IPS DF 19.7 (cell line): ENCODE measurements at places on chromosomes 2 and 18.

DNA sequence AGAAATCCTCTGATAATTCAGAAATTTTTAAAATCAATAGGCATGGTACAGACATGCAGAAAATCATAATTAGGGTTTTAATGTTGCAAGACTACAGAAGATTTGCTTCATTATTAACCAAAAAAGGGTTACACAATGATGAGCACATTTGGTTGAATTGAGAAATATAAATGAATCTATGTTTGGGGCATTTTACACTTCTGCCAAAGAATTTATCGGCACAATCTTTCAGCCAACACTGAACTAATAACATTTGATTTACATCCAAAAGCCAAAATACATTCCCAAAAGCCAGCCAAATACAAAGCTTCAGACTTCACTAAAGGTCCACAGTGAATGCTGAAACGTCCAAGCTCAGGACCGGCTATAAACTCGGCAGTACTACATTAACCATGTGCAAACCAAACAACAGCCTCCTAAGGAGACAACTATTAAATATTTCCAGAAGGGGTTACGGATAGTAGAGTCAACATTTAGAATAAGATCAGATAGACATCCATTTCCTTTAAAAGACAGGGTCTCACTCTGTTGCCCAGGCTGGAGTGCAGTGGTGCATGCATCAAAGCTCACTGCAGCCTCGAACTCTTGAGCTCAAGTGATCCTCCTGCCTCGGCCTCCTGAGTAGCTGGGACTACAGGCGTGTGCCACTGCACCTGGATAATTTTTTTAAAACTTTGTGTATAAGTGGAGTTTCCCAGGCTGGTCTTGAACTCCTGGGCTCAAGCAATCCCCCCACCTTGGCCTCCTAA is 29.4 kb downstream of the SPRED2 start:
- no peak for DNase-seq

- DNase-seq, result no peak
Measured at GRCh38 chr18:35182151-35182550, 58.7 kb upstream of the ZNF397 start.

DNA sequence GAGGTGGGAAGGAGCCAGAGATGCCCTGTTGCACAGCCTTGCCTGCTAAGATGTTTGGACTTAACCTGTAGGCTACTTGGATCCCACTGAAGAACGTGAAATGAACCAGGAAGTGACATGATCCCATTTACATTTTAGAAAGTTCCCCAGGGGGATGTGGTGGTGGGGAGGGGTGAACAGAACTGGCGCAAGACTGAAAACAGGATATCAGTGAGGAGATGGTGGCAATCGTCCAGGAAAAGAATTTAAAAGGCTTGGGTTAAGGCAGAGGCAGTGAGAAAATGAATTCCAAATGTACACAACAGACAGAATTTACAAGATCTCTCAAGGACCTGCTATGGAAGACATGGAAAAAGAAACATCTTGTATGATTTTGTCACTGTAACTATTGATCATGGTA is 42.3 kb downstream of the SULT1C2 start:
- DNase-seq, result no peak

DNA sequence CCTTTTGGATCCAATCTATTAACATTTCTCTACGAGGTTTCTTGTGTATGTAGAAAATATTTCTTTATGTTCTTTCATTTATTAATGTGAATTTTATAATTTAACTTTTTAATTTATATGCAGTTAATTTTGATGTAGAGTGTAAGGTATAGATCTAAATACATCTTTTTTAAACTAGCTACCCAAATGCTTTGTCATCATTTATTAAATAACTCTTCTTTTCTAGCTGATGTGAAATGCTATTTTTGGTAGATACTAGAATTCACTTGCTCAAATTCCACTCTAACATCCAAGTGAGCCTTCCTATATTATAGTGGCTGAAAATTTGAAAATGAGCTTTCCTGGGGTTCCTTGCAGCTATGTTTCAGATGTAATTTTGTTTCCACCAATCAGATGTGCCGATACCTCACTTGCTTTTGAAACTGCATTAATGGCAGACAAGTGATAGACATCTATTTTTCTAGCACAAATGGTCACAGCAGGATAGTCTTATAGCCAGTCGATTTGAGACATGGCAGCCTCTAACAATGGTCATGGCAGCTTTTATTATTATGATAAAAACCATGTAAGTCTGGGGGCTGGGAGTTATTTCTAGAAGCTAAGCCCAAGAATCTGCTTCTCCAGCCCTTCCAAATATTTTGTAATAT is 10.9 kb upstream of the ICOS start:
- DNase-seq, result no peak

- no peak for DNase-seq
Measured at GRCh38 chr2:226001716-226002115, 602.2 kb downstream of the NYAP2 start.

- no peak for DNase-seq
Measured at GRCh38 chr18:3261373-3262233, at the start of gene MYL12B. TSS of gene MYL12B (plus strand) at chr18:3262133. CDS start at chr18:3272899, 10,766 bp downstream.

- no peak for DNase-seq
Measured at GRCh38 chr2:206968134-206969086, 29.1 kb downstream of the CPO start.

DNA sequence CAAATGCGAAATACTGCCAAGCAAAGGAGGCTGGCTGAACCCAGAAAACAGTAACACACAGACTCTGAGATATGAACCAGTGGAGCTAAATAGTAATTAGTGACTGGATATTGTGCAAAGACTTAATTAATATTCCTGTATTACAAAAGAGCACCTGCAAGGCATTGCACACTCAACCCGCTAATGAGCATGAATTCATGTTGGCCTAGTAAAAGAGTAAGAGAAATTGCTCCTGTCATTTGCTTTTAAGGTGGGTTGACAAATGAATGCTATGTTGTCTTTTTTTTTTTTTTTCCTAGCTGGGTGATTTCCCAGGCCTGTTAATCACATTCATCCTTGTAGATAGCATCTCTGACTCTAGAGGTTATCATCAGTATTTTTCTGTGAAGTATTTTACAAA is 87.0 kb upstream of the CERS6 start:
- no peak for DNase-seq

DNA sequence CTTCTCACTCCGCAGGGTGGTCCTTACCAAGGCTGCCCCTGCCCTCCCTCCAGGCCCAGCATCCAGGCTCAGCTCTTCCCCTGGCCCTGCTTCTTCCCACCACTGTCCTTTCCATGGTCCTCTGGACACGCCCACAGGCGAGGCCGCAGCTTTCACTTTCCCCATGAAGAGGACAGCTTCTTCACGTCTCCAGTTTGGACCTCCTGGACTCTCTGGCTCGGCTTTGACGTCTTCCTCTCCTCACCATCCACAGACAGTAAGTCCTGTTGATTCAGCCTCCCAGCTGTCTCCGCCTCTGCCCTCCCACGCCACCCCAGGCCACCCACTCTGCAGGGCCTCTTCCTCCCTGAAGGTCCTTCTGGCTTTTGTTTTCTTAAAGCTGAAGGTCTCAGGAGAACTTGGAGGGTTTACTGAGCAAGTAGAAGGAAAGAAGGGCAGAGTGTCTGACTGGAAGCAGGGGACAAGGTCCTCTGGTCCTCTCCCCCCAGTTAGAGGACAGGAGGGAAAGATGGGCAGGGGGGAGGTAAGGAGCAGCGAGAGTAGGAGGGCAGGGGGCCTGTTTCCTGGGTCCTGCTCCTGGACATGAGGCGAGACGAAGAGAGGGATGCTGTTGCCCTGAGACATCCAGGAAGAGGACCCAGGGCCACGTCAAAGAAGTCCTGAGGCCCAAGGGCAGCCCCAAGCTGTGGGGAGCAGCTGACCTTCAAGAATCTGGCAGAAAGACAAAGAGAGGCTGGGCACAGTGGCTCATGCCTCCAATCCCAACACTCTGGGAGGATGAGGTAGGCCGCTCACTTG is 24.7 kb upstream of the NMUR1 start:
- DNase-seq, result no peak

GRCh38 chr2:240431271-240431660 is 4.2 kb upstream of the GPC1 start:
- no peak for DNase-seq

DNA sequence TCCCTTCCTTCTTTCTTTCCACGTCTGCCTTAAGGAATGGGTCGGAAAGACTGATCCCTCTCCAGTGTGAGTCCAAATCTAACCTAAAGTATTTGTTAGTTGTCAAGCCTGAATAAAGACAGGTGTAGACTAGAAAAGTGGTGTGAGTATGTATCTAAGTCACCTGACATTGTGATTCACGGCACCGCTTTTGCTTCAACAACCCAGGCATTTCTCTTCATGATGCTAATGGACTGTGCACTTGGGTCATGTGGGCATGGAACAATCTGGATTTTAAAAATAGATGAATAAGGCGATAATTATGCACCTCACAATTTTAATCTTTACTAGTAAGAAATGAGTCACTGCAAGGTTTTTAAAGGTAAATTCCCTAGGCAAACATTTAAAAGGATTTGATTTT is 107.5 kb downstream of the LIPG start:
- no peak for DNase-seq

- no peak for DNase-seq
Measured at GRCh38 chr2:201244829-201245228, 15.5 kb upstream of the CASP8 start.

DNA sequence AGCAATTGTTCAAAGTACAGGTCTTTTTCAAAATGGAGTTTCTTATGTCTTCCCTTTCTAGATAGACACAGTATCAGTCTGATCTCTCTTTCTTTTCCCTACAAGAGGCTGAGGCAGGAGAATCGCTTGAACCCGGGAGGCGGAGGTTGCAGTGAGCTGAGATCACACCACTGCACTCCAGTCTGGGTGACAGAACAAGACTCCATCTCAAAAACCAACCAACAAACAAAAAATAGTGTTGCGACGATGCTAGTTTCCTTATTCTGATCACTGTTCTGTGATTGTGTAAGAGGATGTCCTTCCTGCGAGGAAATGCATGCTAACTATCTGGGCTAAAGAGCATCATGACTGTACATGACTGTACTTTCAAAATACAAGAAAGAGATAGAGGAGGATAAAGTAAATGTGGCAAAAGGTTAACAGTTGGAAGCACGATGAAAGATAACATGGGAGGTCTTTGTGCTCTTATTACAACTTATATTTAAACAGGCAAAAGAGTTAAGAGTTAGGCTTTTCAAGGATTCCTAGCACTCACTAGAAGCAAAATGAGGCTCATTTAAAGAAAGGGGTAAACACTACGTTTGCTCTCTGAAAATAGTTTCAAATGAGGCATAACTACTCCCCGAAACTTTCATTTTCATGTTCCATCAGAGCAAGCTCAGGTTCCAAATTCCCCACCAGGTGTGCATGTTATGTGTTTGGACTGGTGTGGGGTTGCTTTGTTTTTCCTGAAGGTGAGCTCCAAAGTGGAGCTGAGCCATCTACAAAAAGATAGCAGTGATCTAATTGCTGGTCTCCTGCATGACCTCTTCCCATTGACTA is 23.8 kb downstream of the SOWAHC start:
- no peak for DNase-seq

- DNase-seq, result no peak
Measured at GRCh38 chr2:176514805-176515500, 245.7 kb downstream of the MTX2 start.

DNA sequence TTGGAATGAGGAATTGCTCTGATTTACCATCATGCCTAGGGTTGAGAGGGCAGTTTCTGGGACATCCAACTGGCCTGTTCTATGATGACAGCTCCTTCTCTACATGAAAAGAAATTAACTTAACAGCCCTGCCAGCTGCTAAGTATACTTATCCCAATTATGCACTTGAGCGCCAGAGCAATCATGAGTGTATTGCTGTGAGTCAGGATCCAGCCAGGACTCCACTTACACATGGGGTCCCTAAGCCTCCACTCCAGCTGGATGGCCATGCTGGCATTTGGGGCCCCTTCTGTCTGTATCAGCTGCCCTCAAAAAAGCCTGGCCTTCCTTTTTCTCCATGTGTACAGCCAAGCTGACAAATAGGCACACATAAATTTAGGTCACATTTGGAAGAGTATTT is 481.9 kb downstream of the TMX3 start:
- no peak for DNase-seq

- no peak for DNase-seq
Measured at GRCh38 chr18:62071071-62071470, 115.8 kb downstream of the PIGN start.

- no peak for DNase-seq
Measured at GRCh38 chr2:1910021-1910420, 165.7 kb upstream of the PXDN start.

DNA sequence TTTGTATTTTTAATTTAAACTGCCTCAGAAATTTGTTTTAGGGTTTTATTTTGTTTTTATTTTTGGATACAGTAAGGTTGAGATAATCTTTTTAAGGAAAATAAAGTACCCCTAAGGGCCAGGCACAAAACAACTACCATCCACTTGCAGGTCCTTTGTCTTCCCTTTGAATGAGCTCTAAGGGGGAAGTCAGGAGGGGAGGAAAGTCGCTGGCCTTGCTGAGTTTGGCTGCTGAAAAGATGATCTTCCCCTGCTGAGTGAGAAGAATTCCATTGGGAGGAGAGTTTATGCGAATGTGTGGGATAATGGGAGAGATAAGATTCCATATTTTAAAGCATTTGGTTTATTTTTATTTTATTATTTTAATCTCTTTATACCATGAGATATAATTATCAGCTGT is 100.7 kb downstream of the ARHGAP15 start:
- peak; percentile 42 for DNase-seq

- no peak for DNase-seq
Measured at GRCh38 chr2:12767541-12767940, 50.8 kb downstream of the TRIB2 start.

DNA sequence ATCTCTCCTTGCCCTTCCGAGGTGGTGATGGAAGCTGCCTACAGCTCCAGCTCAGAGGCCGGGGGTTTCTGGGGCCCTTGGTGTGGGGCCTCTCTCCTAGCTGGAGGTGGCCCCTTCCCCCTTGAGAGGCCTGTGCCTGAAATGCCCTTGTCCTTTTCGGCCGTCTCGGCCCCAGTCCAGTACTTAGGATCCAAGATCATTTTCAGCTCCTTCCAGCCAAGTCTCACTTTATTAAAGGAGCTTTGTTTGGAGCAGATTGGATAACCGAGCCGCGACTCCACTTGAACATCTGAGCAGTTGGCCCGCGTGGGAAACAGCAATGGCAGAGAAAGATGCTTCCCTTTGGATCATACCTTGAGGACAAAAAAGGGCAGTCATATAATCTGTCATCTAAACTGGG is 125.0 kb downstream of the NEDD4L start:
- DNase-seq, result no peak

- no peak for DNase-seq
Measured at GRCh38 chr2:228653884-228654283, 472.4 kb upstream of the SPHKAP start.
